ENCODE measurements at places on chromosomes 16 and 17.
A peak's percentile ranks its signal among the peaks of the same experiment; 100 is the strongest.

DNA sequence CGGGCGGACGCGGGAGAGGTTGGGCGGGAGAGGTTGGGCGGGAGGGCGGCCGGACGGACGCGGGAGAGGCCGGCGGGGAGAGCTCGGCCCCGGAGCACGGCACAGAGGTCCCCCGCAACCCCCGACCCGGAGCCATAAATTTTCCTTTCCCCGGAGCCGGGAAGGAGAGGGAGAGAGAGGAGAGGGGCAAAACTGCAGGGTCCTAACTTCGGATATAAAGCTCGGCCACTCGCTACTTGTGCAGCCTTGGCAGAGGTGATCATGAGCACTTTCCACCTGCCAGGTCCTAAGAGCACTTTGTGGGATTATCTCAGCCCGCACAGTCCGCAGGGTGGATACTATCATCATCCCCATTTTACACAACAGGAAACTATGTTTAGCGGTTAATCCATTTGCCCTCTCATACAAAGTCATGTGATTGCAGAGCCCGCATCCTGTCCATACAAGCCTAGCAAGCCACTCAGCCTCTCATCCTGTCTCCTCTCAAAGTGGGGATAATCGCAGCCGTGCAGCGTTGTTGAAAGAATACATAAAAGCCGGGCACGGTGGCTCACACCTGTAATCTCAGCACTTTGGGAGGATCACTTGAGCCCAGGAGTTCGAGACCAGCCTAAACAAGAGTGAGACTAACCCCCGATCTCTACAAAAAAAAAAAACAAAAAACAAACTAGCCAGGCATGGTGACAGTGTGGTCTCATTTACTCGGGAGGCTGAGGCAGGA, 780 bp upstream of the DCAKD start:
- peak; percentile 79 for DNase-seq

DNA sequence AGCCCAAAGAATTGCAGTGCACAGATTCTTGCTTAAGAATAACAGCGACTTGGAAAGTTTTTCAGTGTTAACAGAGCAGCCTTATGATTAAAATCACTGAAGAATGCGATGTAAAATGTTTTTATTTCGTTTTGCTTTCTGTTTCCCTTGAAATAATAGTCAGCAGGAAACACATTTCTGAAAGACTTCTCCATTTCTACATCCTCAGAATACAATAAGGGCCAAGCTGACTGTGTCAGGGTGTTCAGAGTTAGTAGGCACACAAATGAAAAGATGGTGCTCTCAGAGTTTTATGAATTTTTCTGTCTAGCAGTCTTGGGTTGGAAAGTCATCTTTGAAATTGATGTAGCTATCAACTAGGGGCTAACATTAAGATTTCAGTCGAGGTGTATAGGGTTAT, 582.9 kb upstream of the RBFOX1 start:
- no peak for DNase-seq

- DNase-seq = no peak
These were observed 7.8 kb upstream of the MC1R start for GRCh38 chr16:89910717-89911354.

GRCh38 chr17:74861662-74862107, 2.0 kb upstream of the GRIN2C start:
- no peak for DNase-seq

GRCh38 chr16:10847176-10847575, 28.6 kb upstream of the TVP23A start:
- no peak for DNase-seq

- no peak for DNase-seq
These were observed at the start of gene RSKR for GRCh38 chr17:28613931-28614381. Gene RSKR, minus strand, starts transcription at chr17:28614185. Its CDS starts 24 bp downstream, at chr17:28614161.

- no peak for DNase-seq
These were observed 136.3 kb upstream of the CHMP6 start for GRCh38 chr17:80855196-80855947.

DNA sequence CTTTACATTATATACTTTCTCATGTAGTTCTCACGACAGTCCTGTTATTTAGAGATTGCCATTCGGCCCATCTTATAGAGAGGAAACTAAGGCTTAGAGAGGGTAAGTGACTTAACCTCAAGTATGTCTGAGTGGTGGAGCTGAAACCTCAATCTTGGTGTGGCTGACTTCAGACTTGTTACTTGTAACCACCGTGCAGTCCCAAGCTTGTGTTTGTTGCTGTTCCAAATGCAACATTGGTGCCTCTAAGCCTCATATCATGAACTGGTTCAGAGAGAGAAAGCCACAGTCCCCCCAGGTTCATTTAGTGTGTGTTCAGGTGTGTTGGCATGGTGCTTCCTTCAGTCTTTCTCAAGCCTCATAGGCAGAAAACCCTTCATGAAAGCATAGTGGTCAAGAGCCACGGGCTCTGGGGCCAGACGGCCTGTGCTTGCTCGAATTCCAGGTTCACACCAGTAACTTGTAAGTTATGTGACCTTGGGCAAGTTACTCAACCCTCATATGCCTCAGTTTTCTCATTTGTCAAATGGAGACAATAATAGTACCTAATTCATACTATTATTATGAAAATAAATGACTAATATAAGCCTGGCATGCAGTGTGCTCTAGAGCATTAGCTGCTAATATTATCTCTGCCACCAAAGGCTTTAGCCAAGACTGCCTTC, 39.9 kb downstream of the CDH1 start:
- DNase-seq = peak; percentile 41

DNA sequence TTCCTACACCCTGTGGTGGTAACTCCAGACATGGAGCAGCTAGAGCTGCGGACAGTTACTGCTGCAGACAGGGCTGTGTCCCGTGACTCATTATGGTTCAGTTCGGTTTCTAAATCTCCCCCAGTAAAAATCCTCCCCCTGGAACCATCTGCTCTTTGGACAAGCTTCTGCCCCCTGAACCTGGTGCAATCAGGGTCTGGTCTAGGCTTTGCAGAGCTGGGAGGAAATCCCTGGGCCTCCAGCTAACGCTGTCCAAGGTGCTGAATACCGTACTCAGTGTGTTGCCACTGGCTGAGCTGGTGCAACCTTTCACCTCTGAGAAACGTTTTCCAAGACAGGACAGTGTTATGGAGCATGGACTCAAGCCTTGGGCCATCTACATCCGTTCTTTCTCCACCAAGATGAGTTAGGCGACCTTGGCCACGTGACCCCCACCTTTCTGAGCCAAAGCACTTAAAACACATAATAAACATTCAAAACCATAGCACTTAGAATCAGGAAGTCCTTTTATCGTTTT, 142.0 kb downstream of the CPPED1 start:
- peak; percentile 32 for DNase-seq

DNA sequence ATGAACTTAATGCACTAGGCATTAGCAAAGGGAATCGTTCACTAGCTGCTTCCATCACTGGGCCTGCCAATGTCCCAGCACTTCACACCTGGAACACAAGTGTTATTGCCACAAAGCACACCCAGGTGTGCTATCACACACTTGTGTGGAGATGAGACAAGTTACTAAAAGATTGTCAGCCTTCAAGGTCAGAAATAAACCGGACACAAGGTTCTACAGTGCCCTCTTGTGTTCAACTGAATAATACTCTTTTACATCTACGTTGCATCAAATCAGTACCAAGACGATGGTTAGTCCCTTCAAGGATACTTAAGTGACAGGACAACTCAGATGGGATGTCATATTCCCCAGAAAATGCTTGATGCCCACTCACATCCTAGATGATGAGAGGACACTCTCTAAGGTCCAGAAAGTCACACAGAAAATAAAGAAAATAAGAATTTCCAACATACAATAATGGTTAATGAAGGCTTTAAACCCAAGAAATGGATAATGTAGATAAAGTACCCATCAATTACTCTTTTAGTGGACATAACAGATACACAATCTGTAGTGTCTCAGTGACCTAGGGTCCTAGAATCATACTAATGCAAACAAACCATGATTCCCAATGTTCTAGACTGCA, 16.4 kb upstream of the GLG1 start:
- DNase-seq = no peak

GRCh38 chr16:86736502-86736901, 158.2 kb downstream of the FOXL1 start:
- no peak for DNase-seq

DNA sequence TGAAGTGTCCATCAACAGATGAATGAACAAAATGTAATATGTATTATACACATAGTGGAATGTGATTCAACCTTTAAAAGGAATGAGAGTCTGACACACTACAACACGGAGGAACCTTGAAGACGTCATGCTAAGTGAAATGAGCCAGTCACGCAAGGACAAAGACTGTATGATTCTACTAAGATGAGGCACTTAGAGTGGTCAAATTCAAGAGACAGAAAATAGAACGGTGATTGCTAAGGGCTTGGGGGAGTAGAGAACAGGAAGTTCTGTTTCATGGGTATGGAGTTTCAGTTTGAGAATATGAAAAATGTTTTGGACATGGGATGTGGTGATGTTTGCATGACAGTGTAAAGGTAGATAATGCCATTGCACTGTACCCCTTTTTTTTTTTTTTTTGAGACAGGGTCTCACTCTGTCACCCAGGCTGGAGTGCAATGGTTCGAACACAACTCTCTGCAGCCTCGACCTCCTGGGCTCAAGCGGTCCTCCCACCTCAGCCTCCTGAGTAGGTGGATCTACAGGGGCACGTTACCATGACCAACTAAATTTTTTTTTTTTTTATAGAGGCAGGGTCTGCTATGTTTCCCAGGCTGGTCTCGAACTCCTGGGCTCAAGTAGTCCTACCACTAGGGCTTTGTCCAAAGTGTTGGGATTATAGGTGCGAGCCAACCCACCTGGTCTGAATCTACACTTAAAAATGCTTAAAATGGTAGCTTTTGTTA, 2.9 kb upstream of the CCDC102A start:
- DNase-seq = peak; percentile 24

DNA sequence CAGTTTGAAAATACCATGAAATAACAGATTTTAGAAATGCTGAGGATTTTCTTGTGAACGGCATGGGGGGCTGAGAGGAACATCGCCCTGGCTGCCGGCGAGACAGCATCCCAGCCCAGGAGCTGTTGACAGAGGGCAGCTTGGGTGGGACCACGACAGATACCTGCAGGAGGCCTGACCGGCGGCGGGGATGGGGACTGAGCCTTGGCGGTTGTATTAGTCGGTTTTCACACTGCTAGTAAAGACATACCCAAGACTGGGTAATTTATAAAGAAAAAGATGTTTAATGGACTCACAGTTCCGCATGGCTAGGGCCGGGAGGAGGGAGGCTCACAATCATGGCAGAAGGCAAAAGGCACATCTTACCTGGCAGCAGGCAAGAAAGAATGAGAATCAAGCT, 82.3 kb upstream of the DNAH17 start:
- no peak for DNase-seq

GRCh38 chr17:8622191-8622590, 8.3 kb downstream of the MYH10 start:
- DNase-seq = no peak

DNA sequence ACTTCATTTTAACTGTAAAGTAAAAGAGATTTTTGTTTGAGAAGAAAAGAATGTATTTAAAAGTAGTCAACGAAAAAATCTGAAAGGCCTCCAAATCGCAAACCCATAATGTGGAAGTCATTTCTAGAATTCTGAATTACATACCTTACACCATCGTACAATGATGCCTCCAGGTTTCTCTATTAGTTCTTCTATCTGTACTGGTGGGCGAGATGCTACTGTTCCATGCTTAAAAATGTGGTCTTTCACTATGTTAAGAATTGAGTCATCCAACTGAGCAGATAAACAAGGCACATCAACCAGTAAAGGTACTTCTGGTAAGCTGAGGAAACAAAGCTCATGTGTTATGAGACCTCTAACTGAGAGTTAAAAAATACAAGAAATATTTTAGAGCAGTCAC, 28.5 kb downstream of the CRLF3 start:
- no peak for DNase-seq

DNA sequence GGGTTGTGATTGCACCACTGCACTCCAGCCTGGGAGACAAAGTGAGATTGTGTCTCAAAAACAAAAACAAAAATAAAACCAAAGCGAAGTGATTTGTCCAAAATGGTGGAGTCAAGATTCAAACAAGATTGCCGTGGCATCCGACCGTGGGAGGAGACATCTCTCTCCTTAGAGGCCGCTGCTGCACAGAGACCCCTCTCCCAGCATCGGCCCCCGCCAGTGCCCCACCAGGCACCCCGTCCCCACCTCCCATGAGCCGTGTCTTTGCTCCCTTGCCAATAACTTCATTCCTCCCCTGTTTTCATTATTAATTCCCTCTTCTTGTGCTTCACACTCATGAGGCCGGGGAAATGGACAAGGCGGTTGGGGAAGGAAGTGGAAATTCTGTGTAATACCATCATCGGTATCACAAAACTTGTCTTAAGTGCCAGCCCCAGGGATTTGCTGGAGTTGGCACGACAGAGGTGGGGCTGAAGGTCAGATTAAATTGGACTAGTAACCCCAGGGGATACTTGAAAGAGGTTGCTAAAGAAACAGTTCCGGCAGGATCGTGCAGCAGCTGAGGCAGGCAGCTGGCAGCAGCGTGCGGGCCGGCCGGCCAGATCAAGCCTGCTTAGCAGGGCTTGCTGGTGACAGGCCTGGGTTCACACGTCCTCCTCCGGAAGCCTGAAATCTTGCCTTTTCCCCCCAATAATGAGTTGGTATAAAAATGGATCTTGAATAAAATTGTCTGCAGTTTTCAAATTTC, 66.8 kb downstream of the RTN4RL1 start:
- DNase-seq = no peak

DNA sequence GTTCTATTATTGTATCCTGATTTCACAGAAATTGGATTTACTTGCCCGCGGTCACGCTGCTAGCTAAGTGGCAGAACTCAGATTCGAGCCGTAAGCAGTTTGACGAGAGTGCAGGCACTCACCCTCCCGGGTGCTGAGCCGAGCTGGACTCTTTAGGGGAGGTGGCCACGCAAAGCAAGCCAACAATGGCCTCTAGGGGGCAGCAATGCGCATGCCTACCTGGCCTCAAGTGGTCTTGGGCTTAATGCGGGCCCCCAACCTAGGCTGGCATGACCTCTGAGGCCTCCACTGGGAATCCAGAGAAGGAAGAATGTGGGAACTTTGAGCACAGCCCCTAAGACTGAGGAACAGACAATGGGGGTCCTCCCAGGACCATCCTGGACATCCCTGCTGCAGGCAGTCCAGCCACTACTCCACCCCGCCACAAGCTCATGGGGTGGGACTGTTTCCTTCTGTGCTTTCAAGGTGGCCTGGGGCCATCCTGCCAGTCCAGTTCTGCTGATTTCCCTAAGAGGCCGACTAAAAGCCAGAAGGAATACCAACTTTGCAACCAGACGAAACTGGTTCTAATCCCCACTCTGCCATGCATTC, 276.5 kb downstream of the XYLT1 start:
- peak; percentile 59 for DNase-seq
